Thoracic aorta (tissue), 2 donors: ENCODE measurements at places on chromosomes 5 and 9. TPM values are rescaled to one million over a fixed set of nuclear protein-coding genes. Genes with fewer than 3 reads are reported as not detected.

RAI14 gene
- 70.7 TPM for total RNA-seq

ZNF300 gene
- 8.0 TPM for total RNA-seq

CCDC180 gene
- total RNA-seq: 5.8 TPM

FAM13B gene
- total RNA-seq: 65.1 TPM

ROR2 gene
- 0.68 TPM for total RNA-seq

SNX30 gene
- total RNA-seq: 36.3 TPM

DNA sequence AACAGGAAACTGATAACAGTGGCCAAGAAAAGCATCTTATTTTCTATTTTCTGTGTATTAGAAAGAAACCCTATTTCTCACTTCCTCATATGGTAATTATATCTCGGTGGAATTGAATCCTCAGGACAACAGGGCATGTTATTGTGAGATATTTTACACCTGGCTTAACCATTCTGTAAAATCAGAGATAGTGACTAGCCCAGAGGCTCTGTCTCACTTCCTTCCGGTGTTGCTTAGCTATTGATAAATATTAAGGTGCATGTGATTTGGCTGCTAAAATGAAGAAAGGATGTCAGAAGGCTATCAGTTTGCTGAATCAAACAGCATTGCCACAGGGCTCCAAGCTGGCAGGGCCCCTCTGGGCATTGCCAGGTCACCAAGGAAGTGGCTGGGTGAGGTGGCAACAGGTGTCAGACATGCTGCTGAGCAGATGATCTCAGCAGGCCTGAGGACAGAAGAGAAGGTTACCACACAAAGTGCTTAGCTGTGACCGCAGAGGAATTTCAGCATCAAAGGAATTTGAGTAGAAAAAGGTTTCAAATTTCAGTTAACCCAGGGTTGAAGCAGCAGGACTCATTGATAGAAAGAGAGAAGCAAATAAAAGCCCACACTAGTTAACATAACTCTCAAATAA is 330.7 kb downstream of the PDE4D start:
- DNase-seq: no peak

DNA sequence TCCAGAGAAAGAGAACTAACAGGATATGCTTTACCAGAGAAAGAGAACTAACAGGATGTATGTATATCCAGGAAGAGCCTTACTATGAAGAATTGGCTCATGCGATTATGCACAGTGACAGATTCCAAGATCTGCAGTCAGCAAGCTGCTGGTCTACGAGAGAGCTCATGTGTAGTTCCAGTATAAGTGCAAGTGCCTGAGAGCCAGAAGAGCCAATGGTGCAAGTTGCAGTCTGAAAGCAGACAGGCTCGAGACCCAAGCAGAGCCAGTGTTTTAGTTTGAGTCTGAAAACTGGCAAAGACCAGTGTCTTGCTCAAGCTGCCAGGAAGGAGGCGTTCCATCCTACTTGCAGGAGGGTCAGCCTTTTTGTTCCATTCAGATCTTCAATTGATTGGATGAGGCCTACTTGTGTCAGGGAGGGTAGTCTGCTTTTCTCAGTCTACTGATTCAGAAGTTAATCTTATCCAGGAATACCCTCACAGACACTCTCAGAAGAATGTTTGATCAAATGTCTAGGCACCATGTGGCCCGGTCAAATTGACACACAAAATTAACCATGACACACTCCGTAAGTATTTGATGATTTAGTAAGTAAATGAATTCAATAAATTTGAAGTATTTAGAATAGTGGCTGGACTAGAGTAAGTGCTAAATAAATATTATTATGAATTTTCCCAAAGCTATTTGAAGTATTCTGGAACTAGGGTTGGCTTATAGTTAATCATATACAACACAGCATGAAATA is 372.1 kb upstream of the SGCD start:
- DNase-seq: no peak

DNA sequence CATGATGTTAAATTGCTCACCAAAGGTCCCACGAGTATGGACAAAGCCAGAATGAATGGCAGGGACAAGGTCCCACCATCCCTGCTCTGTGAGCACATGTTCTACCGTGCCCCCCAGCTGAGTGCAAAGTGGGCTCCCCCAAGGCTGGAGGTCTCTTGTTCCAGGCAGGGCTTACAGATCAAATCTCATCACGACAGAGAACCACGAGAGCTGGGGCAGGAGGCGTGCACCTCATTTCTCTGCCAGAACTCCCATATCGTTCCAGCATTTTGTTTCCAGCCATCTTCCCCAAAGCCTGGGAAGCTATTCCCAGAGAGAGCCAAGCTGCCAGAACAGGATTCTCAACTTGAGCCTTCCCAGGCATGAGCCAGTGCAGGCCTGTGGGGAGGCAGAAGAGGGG is 108.5 kb downstream of the ZNF354C start:
- DNase-seq: no peak

GRCh38 chr5:167850911-167851310 is 440.5 kb upstream of the WWC1 start:
- no peak for DNase-seq

- no peak for DNase-seq
These were observed 953.8 kb downstream of the NR2F1-AS1 start for GRCh38 chr5:92627186-92627585.

- DNase-seq: no peak
These were observed 27.9 kb downstream of the AFAP1L1 start for GRCh38 chr5:149299451-149300054.

- no peak for DNase-seq
These were observed 23.4 kb downstream of the BTNL9 start for GRCh38 chr5:181063514-181063913.

- no peak for DNase-seq
These were observed 35.4 kb upstream of the TUT7 start for GRCh38 chr9:86389628-86390027.

DNA sequence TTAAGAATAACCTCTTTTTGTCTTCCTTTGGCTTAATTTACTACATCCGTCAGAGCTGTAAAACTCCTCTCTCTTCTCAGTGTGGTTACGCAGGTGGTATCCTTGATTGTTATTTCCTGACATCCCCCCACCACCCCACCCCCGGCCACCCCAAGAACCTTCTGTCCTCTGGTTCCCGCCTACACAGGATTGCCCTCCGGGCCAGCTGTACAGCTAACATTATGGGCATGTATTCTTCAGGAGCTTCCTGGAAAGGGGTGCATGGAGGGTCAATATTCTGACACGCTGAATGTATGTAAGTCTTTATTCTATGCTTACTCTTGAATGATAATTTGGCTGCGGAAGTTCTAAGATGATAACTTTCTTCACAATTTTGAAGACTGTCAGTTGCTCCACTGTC is 13.0 kb upstream of the ANP32B start:
- no peak for DNase-seq

- no peak for DNase-seq
These were observed 261.4 kb downstream of the PDZD2 start for GRCh38 chr5:31900296-31900865.

GRCh38 chr5:89536020-89536419 is 653.0 kb upstream of the MEF2C start:
- no peak for DNase-seq
